ENCODE measurements at places on chromosomes 7 and 10.

DNA sequence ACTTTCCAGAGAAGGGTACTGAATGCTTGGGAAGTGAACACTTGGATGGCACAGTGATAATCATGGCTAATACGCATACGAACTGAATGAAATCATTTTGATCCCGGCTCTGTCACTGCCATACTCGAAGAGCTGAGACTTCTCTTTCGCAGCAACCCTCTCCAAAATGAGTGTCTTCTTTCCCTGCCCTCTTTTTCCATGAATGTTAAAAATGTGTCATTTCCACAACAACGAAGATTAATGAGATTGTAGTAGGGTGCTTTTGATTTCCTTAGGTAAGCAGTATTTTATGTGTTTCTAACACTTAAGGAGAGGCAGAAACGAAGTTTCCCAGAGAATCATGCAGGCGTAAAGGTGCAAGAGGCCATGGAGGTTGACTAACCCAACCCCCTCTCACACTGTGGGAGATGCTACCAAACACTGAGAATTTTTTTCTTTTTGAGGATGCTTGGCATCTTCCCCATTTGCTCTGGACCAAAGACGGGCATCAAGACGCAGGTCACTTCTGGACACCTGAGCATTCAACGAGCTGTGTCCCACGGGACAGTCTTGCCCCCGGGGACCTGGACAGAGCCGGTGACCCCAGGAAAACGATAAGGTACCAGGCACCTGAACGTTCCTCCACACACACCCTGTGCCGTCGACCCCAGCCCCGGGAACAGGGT is 823 bp downstream of the COPG2 start:
- DNase-seq = no peak

GRCh38 chr7:125279961-125280360 is 350.3 kb upstream of the POT1 start:
- no peak for DNase-seq

DNA sequence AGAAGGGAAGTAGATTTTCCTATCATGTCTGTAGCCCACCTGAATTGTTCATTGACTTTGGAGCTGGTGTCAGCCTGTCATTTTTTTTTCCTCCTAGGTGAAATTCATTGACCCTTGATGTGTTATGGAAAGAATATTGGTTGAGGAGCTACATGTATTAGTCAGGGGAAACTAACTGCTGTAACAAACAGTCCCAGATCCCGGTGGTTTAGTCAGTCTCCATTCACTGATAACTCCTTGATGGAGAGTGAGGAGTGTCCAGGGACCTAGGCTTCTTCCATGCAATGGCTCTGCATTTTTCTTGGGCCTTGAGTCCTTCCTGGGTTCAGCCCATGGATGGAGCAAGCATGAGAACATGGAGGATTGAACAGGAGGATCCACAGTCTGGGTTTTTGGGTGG is 643.2 kb downstream of the LRMDA start:
- DNase-seq = no peak

DNA sequence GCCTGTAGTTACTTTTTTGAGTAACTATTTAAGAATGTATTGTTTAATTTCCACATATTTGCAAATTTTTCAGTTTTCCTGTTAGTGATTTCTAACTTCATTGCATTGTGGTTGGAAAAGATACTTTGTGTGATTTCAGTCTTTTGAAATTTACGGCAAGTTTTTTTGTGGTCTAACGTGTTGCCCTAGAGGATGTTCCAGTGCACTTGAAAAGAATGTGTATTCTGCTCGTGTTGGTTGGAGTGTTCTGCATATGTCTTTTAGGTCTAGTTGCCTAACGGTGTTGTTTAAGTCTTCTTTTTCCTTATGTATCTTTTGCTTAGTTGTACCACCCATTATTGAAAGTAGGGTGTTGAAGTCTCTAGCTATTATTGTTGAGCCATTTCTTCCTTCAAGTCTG is 59.7 kb downstream of the LCOR start:
- no peak for DNase-seq

DNA sequence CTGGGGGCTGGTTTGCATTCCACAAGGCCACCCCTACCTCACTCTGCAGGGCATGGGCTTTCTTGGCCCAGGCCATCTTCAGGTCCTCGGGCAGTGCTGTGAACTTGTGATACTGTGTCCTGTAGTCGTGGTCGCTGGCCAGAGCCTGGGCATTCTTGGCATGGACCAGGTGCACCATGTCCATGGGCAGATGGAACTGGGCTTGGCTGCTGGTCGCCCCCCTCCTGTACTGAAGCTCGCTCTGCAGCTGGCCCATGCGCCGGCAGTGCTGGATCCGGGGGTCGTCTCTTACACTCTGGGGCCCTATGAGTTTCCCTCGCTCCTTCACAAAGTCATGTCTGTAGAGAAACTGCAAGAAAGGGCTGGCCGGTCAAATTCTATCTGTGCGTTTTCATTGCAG is 51.7 kb downstream of the HABP2 start:
- no peak for DNase-seq

DNA sequence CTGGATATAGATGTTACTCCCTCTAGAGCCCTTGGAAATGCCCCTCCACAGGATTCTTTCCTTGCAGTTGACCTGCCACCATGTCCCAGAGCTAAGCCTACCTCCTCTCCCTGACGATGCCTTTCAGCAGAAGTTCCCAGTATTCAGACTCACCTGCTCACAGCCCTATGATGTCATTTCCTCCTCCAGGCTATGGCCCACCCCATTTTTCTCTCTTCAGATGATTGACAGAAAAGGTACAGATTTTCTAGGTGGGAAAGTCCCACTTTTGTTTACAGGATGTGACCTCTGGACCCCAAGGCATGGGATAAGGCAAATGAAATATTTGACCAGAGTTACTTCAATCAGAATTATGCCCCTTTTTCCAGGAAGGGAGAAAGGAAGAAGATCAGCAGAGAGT is 280.2 kb upstream of the PHYHIPL start:
- DNase-seq = no peak

DNA sequence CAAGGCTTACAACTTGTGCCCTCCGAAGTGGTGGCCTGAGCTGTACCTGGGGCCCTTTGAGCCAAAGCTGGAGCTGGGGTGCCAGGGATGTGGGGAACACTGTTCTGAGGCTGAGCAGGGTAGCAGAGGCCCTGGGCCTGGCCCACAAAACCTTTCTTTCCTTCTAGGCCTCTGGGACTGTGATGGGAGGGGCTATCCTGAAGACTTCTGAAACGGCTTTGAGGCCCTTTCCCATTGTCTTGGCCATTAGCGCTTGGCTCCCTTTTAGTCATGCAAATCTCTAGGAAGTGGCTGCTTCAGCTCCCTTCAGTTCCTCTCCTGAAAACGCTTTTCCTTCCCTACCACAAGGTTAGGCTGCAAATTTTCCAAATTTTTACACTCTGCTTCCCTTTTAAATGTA is 16.8 kb upstream of the CRYGN start:
- DNase-seq = no peak

DNA sequence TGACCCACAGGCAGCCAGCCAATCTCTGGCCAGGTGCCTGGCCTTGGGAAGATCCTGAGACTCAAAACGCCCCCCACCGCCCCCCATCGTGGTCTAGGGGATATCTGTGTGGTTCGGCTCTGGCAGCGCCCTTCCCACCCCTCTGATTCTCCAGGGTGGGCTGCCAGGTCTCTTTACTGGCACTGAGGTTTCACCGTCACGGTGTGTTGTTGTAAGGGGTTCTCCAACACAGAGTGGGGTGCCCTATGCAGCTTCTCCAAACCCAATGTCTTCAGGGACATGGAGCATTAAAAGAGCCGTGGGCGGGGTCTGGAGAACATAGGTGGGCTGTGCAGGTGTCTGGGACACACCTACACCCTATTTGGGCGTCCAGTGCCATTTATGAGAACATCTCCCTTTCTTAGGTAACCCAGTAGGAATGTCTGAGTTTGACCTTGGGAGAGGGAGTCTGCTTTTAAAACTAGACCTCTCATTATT is 1.5 kb downstream of the MAFK start:
- DNase-seq = no peak

DNA sequence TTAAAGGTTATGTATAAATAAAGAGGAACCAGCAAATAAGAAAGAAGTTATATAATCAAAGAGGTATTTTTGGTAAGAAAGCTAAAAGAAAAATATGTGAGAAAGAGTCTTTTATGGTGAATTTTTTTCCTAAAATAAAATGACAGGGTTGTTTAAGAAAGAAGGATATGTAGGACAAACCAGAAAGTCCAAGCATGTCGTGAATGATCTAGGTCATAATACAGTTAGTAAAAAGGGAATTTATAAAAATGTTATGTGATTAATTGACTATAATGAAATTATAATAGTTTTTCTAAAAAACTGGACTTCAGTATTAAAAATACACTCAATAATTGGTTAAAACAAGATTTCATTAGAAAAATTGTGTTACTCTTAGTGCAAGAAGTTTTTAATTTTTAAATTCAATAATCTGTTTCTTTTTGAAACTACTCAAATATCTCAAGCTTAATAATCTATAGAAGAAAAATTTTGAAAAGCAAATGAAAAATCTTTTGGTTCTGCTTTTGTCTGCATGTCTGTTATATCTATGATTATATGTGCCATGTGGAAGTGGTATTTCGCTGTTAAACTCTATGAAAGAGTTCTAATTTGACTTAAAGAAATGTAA is 23.3 kb downstream of the AVL9 start:
- DNase-seq = no peak

DNA sequence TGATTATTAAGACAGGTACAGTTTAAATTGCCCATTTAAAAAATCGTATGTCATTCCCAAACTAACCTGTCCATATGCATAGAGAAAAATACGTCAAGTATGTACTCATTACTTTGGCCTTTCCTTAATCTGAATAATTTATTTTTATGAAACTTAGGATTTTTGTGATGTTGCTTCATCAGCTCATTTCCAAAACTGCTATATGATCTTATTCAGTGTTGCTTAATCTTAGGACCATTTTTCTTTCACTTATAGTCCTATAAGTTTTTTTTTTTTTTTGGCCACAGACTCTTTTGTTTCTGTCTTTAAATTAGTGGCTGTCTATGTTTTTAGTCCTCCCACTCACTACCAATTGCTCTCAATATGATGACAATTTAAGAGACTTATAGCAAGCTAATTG is 345.1 kb downstream of the PHTF2 start:
- no peak for DNase-seq

- no peak for DNase-seq
Measured at GRCh38 chr7:157758468-157759245, 421.9 kb downstream of the DNAJB6 start.

GRCh38 chr10:98456686-98457482 is 10.1 kb upstream of the HPS1 start:
- DNase-seq = no peak

DNA sequence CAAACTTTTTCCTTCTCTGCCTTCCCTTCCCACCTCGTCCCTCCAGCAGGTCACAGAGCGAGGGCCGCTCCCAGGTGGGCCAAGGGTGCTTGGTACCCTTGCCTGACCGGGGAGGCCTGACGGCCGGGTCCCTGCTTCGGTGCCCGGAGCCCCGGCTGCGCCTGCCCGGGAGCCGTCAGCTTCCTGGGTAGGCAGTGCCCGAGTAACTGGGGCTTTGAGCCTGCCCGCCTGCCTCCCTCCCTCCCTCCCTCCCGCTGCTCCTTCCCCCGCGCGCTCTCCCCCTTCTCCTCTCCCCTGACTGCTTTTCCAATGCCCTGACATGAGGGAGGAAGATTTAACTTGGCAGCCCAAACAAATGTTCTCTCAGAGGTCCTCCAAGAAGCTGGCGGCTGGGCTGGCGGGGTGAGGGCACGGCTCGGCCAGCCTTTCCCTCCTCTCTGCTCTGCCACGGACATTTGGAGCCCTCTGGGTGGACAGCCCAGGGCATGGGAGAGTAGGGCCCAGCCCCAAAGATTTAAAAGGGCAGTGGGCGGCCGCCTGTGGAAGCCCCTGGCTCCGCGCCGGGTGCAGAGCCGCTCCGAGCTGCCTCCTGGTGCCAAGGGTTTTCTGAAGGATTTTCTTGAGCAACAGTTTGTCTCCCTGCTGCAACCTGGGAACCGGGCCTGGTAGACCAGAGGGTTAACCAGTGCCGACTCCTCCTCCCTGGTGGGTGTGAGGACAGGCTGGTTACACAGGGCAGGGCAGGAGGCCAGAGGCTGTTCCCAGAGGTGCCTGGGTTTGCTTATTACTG is 2.0 kb downstream of the ZMIZ1 start:
- DNase-seq = no peak

All from SK-N-MC (cell line).